ENCODE measurements at places on chromosomes 3 and 15.

- DNase-seq: no peak
Measured at GRCh38 chr3:58627570-58627885, 39.0 kb downstream of the FAM3D start.

- DNase-seq: peak; percentile 50
Measured at GRCh38 chr3:33787328-33788009, 11.0 kb upstream of the PDCD6IP start.

GRCh38 chr3:85533586-85533985 is 574.8 kb downstream of the CADM2 start:
- DNase-seq: no peak

- DNase-seq: no peak
Measured at GRCh38 chr3:188842639-188843038, 329.1 kb upstream of the TPRG1 start.

DNA sequence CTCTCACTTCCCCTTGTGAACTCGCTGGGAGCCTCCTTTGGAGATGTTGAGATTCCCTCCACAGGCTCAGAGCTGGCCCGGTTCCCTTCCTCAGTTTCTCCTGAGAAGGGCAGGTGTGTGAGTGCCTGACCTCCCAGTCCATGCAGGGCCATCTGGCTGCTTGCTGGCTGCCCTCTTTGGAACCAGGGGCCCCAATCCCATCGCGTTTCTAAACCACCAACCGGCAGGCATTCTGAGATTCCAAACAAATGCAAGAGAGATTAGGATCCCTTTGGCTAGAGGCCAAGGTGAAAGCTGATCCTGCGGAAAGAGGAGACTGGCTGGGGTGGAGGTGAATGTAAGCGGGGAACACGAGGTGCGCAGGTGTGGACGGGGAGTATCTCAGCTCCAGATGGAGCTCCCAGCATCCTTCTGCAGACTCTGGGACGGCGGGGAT is 2.9 kb upstream of the PRRT3 start:
- DNase-seq: no peak

DNA sequence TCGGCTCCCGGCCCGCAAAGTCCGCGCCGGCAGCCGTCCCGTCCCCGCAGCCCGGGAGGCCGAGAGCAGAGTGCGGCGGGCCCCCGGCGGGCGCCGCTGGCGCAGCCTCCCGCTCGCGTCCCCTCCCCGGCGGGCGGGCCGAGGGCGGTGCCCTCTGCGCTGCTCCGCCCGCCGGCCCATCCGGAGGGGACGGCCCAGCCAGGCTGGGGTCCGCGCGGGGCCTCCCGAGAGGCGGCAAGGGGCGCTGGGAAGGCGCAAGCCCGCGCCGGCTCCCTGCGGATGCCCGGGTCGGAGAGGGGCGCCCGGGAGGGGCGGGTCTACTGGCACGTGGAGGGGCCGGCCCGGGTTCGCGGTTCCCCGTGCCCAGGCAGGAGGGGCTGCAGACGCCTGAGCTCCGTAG is at the start of the genes CLCN2 and POLR2H:
TSS of gene CLCN2 (minus strand) at position 74 of the 400 bp plus-strand sequence. CDS start 126 bp downstream, outside the sequence.
TSS of gene POLR2H (plus strand) at position 179 of the 400 bp plus-strand sequence. CDS start 1,783 bp downstream, outside the sequence.
- DNase-seq: peak; percentile 36

DNA sequence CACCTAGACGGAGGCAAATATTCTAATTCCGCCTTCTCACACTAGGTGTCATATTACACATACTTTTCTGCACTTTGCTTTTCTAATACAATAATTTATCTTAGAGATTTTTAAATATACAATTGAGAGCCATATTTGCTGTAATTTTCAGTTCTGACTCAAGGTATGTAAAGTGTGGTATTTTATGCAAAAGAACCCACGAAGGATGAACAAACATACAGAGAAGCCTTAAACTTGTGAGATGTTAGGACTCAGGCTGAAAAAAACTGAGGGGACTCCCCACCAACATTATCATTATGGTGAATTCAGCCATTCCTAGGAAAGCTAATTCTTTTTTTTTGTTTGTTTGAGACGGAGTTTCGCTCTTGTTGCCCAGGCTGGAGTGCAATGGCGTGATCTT is 9.6 kb downstream of the ZBTB11 start:
- no peak for DNase-seq

DNA sequence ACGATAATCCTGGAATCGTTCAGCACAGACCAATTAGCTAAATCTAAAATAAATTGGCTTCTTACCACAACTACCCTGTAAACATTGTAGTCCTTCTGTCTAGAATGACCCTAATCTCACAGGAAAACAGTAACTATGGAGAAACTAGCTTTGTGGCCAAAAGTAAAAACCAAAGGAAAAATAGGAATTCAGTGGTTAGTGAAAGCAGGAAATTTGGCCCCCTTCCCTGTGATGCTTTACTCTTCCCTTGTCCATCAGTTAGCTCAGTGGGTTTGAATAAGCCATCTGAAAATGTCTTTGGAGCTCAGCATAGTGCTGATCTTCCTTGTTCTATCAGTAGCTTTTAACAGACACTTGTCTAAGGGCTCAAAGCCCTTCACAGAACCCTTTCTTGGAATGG is 1.6 kb downstream of the NMD3 start:
- DNase-seq: no peak

GRCh38 chr15:51828621-51829375 is 655 bp upstream of the TMOD3 start:
- DNase-seq: no peak

DNA sequence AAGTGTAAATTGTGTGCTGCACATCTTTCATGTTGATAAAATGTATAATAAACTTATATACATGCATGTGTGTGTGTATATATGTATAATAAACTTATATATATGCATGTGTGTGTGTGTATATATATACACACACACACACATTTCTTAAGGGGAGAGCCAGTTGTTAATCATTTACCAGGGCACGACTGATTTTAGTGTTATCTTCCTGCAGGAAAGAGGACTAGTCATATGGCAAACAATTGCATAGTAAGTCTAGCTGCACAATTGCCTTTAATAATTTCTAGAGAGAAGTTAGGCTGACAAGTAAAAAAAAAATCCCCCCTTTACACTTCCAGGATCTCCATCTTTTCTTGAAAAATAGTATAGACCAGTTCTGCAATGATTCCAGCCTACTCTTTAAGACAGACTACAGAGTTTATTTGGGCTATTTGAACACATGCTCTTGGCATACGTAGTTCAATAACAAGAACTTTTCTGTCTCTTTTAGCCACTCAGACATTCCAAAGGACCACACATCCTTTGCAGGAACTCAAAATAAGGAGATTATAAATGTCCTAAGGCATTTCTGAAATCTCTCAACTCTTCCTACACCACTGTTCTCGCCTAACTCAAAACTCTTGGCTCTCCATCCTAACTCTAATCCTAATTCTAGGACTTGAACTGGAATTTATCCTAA is 163.6 kb upstream of the SETMAR start:
- DNase-seq: no peak

DNA sequence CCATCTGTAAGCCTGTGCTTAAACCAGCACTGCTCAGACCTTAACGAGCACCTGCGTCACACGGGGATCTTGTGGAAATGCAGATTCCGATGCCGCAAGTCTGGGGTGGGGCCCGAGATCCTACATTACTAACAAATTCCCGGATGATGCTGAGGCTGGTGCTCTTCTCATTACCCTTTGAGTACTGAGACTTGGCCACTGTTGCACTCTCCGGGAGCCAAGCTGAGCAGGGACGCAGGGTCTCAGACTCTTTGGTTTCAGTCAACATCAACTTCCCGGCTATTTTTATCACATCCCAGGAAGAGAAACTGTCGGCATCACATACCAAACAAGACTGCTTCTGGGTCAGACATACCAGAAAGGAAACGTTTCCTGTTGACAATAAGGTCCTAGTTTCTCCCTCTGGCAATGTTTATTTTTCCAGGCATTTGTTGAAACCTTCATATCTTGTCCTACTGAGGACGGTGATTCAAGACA is 276.6 kb downstream of the SHQ1 start:
- no peak for DNase-seq

- no peak for DNase-seq
Measured at GRCh38 chr15:64051407-64052259, 5.3 kb upstream of the DAPK2 start.

DNA sequence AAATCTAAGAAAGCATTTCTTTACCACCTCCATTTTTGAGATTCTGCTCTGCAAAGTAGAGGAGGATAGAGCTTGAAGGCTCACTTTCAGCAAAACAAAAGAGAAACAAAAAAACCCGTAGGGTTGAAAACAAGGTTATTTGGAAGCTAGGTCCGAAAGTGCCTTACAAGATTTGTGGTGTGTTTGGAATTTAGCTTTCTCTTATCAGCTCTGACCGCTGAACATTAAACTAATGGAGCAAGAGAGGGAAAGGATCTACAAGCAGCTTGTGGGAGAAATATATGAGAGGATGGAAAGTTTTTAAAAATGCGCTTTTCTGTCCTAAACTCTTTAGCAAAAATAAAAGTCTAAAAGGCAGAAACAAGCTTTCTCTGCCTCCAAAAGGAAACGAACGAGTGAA is 545.5 kb downstream of the NTRK3 start:
- DNase-seq: no peak

DNA sequence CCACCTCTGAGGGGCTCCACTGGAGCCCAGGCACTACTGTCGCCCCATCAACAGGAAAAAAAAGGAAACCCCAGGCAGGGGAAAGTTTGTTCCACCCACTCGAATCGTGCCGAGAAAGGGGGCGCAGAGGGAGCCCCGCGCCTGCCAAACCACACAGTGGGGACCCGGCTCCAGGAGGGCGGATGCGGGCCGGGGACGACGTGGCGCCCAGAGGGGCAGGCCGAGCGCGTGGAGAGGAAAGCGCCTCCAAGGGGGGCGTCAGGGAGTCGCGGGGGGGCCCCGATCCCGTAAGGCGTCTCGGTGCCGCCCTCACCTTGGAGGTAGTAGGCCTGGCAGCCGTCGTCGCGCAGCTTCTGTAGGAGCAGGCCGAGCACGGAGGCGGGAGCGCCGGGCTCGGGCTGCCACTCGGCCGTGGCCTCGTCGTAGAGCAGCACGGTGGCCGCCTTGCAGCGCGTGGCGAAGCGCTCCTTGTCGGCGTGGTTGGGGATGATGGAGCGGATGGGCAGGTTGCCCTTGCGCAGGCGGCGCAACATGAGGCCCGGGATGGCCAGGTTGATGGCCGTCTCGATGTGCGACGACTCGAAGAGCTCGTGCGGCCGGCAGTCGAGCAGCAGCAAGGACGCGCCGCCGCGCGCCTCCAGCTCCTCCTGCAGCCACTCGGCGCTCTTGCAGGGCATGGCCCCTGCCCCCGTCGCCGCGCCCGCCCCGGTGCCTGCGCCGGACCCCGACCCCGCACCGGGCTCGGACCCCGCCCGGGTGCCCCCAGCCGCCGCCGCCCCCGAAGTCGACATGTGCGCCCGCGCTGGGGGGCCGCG is 627 bp downstream of the DUSP7 start:
- DNase-seq: peak; percentile 27

GRCh38 chr3:14549256-14549919 is 9.2 kb upstream of the GRIP2 start:
- DNase-seq: no peak

GRCh38 chr3:127697551-127698240 is 24.9 kb downstream of the ABTB1 start:
- peak; percentile 66 for DNase-seq

DNA sequence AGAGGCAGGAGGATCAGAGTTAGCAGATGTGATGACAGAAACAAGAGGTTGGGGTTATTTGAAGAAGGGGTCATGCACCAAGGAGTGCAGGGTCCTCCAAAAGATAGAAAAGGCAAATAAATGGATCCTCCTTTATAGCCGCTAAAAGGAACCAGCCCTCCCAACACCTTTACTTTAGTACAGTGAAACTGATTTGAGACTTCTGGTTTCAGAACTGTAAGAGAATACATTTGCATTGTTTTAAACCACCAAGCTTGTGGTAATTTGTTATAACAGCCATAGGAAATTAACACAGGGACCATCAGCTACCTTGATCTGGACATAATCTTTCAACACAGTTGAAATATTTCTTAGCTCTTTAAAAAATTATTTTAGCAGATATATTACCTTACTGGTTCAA is 166.6 kb downstream of the TIGIT start:
- DNase-seq: no peak

- no peak for DNase-seq
Measured at GRCh38 chr3:163384383-163384782, 1693.9 kb downstream of the SI start.

DNA sequence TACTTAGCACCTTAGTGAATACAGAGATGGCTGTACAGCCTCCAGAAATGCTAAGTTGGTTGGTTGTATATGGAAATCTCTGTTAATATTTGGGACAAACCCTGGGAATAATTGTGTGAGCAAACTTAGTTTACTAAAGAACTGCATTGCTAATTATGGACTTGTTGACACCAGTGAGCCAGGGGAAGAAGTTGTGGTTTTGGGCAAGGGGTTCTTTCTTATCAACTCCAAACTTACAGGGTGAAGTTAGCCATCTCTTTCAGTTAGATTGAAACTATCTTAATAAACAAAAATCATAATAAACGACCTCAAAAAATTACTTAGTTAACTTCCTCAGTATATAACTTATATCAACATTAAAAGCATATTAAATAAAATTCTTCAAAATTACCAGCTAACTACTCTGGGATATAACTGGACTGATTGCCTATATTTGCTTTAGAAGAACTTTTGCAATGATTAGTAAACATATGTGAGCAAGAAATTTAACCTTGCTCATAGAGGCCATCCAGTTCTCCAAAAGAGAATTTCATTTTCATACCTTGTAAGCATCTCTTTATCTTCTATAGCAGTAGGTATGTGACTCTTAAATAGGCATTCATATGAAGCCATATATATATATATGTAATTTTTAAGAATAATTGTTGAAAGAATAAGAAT is 24.7 kb downstream of the MBNL1 start:
- no peak for DNase-seq

DNA sequence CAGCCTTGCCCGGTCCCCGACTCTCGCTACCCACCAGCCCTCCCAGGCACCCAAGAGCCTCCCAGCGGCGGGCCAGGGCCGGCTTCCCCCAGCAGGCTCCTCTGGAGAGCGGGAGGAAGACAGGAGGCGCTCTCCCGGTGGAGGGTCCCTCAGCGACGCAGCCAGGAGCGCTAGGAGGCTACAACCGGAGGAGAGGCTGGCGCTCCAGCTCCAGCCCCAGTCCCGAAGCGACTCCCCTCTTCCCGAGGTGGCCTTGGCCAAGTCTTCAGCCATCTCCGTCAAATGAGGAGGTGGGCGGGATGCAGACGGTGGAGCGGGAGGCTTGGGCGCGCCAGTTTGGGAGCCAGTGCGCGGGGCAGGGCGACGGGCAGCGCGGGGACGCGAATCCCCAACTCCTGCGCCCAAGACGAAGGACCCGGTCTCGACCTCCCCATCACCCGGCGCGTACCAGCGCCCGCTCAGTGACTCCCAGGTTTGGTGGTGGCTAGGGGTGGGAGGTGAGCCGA is 722 bp downstream of the CHRNA3 start:
- DNase-seq: no peak

DNA sequence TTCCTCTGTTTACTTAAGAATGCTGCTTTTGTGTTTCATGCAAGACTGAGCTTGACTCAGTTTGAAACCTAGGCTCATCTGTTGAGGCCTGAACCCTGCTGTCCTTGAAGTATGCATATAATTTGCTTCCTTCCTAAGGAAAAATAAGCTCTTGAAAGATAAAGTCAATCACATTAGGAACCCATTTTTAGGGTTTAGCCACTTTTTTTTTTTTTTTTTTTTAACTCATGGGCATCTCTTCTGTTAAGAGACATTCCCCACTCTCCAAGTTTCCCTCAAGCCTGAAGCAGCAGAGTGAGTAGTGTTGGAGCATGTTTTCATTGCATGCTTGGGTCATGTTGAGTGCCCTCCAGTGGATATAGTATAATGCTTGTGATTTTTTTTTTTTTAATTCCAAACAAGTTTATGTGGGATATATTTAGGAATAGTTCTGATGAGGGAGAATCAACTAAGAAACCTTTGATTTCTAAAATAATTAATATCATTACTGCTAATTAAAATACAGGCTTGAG is 3.6 kb downstream of the CTNNB1 start:
- DNase-seq: no peak
